Stimulated activated CD8-positive, alpha-beta memory T cell treated with anti-CD3 and anti-CD28 coated beads, Interleukin-15, amount 100 ng/mL, for 4 hours (primary cell): ENCODE measurements at places on chromosomes 3 and 15.

GRCh38 chr15:101033801-101034200, 114.6 kb downstream of the LRRK1 start:
- DNase-seq = no peak

DNA sequence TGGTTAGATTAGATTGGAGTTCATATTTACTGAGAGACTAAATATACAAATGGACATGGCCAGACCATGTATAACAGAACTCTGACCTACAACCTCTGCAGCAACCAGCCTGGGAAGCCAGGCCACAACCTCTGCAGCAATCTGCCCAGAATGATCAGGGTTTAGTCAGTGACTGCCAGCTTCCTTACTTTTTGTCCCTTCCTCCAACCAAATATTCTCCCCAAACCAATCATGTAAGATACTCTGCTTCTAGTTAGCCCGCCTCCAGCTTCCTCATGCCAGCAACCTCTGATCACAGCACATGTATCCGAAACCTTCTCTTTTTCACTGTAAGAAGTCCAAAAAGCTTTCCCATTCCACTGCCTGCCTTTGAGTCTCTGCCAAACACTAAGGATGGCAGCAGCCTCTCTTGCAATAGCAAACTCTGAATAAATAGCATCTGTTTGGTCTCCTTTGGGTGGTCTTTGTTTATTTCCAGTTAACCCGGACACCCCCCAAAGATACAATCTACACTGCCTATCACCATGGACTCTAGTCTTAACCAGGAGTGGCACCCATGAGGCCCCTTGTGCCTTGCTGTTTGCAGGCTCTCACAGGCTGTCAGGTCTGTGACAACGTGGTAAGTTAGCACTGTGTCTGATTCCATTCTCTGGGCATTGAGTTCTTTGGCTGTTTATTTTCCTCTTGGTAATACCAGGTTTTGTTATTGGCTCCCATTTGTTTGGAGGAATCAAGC, 102.2 kb downstream of the ERC2 start:
- no peak for DNase-seq

- no peak for DNase-seq
Observed at GRCh38 chr15:101533371-101534140, 44.0 kb upstream of the PCSK6 start.

DNA sequence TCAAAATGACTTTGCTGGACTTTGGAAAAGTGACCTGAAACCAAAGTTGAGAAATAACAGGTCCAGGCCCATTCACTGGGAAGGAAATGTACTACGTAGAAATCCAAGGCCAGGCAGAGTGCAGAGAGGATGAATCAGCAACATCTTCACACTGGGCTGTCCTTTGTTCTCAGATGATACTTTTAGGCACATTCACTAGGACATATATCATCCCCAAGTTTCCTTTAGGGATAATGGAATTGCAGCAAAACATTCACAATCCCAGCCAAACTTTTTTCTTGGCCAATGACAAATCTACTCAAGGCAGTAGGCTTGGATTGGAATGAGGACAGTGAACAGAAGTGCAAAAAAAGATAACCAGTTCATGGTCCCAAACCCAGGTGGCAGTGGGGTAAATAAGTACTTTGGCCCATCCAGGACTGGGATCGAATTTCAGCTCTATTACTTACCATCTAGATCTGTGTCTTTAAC, 75.1 kb downstream of the CLDN11 start:
- DNase-seq = no peak

GRCh38 chr3:174169736-174170135, 689.4 kb upstream of the NAALADL2 start:
- no peak for DNase-seq

DNA sequence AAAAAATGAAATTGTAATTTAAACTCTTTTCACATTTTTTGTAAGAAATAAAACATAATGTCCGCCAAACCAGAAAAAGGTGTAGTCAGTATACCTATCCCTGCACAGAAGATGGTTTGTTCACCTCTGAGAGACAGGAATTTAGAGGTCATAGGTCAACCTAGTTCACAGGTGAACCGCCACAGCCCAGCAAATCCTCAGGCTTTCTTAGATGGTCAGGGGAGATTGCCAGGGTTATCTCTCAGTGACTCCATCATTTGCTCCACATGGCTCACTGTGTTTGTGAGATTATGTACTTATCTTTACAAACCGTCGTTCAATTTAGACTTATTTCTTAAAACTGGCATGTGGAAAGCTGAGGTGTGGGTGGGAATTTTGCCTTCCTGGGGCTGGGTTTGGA, 264.2 kb downstream of the GABRG3 start:
- DNase-seq = no peak

DNA sequence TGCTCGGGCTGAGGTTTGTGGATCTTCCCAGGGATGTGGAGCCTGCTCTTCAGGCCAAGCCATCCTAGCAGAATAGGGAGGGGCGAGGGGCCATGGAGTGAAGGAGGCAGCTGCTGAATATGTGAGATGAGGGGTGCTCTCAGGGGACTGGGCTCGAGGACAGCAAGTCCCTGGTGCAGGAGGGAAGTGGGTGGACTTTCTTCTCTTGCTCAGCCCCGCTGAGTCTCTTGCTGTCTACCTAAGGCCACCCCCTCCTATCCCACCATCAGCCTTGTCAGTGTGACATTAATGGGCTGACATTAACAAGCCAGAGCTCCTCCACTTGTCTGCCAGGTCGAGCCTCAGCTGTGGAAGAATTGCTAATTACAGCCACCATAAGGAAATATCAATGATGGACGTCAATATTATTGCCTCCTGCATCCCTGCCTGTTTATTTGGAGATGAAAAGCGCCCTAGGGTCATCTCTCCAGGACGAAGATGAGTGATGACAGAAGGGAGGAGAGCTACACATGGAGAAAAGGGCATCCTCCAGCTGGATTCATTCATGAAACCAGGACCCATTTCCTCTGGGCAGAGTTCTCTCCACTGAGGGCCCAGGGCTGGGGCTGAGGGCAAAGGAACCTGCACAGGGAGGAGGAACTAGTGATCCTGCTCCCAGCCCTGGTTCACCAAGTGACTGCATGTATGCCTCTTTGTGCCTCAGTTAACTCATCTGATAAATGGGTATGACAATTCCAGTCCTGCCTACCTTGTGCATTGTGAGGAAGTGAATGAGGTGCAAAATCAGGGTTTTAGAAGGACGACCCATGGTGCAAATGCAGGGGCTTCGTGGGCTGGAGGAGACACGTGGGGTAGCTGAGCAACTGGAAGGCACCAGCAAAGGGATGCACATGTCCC, 34.9 kb upstream of the LINGO1 start:
- no peak for DNase-seq

DNA sequence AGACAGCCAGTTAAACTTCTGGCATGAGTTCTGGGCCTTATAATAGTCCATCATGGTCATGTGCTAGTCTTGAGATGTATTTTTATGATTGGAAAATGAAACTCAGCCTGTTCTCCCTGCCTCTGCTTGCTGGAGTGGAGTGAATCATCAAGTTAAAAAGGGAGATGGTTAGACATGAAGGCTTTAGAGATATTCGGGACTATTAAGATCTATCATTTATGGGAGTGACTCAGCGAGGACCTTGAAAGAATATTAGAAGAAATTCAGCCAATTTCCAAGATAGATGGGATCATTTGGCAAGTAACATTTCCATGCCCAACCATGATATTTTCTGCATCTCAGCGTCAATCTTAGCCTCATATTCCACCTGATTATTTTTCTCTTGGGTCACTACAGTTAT, 79.8 kb downstream of the AGBL1 start:
- no peak for DNase-seq

DNA sequence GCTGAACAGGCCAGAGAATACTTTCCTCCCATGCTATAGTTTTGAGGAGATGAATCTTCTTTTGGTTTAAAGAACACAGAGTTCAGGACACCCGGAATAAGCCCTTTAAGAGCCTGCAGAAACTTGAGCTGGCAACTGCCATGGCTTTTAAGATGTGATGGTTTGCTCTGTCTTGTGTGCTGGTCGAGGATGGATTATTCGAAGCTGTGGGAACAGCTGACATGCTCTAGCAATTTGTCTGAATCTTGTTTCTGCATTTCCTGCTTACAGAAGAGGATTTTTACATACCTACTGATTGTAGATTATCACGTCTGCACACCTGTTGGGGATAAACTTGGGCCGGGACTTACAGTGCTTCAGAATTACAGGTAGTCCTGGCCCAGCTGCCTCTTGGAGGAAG, 396.9 kb downstream of the LRTM1 start:
- no peak for DNase-seq

DNA sequence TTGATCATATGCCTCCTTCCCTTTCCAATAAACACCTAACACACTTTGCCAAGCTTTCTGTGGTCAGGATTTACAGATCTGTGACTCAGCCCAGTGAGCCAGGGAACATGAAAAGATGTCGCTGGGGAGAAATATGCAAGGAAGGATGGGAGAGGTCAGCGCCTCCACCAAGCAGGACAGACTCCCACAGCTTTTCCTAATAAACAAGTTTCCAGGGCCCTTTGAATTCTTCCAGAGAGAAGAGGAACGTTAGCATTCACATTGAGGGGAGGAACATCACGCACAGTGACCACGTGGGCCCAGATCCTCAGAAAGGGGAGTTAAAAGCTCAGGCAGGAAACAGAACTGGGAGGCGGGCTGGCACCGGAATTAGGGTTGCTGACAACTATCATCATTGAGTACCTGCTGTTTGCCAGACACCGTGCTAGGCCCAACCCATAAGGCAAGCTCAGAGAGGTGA, 33.3 kb upstream of the MRPS22 start:
- DNase-seq = no peak

DNA sequence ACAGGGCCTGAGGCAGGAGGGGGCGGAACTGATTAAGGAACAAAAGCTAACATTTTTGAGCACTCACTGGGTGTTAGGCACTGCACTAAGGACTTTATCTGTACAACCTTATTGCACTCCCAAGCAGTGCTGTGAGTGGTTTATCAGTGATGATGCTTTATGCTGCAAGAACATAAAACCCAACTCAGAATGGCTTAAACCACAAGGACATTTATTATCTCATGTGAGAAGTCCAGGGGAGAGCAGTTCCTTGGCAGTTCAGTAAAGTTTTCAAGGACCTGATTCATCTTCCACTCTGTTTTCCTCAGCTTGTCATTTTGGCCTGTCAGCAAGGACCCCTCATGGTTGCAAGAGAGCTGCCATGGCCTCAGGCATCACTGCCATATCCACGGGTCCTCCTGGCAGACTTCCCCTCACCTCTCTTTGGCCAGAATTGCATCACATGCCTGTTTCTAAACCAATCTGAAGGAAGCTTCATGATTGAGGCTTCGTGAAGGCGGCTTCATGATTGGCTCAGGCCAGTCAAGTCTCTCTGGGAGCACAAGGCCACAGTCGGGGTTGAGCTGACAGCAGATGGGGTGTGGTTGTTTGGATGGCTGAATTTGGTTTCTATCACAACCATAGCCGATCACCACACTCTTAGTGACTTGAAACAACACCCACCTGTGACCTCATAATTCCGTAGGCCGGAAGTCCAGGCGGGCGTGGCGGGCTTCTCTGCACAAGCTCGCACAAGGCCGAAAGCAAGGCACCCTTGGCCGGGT, 15.8 kb downstream of the EFCC1 start:
- no peak for DNase-seq

GRCh38 chr3:161072751-161073150, 32.4 kb downstream of the B3GALNT1 start:
- DNase-seq = no peak
